D721Med (cell line): ENCODE measurements at places on chromosomes 5 and 9.

- DNase-seq, result no peak
These were observed 96.1 kb upstream of the CDKN2B start for GRCh38 chr9:22105005-22105722.

GRCh38 chr9:134433101-134433500, 106.8 kb downstream of the RXRA start:
- no peak for DNase-seq

- DNase-seq, result no peak
These were observed 60.6 kb downstream of the DIAPH1 start for GRCh38 chr5:141558150-141558549.

DNA sequence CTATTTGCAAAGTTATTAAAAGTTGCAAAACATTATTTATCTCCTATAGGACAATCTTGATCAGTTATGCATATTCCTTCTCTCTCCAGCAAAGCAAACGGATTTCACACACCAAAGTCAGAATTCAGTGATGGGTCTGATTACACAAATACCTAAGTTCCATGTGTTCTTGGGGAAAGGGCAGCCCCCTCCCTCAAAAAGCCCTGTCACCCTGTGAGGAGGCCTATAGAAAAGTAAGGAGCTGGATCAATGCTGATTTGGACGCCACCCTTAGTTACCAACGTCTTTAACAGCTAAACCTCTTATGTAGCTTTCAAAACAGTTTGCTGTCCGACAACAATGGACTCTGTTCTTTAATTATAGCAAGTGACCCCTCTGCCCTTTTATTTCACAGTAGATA, 6.4 kb downstream of the ZNF608 start:
- DNase-seq, result no peak

DNA sequence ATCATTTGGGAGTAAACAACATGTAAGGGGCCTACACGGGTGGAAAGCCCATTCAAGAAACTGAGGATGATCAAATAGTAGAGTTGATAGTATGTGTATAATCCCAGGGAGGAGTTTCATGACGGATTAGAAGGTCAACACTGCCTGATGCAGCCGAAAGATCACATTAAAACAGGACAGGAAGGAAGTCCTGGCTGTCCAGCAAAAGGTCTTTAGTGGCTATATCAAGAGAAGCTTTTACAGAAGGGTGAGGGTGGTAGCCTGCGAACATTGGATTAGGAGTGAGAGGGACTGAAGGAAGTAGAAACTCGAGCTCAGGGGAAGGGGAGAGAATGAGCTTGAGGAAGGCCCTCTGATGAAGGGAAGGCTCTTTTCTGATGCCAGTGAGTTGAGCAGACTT, 36.0 kb downstream of the DOCK8 start:
- no peak for DNase-seq

DNA sequence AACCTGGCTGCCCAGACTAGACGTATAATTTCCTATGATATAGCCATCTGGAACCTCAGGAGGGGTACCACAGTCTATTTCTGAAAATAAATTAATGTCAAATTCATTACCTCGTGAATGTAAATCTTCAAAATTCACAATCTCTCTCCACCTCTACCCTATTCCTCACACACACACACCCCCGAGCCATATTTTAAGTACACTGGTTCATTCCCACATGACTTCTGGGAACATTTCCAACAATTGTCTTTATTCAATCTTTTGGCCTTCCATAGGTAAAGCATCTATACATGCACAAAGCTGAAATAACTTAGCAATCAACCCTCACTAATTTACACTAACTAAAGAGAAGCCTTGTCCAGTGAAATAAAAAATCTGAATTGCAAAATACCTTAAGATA, 32.7 kb downstream of the SUSD1 start:
- DNase-seq, result no peak
